ENCODE measurements at places on chromosomes 1 and 21.

DNA sequence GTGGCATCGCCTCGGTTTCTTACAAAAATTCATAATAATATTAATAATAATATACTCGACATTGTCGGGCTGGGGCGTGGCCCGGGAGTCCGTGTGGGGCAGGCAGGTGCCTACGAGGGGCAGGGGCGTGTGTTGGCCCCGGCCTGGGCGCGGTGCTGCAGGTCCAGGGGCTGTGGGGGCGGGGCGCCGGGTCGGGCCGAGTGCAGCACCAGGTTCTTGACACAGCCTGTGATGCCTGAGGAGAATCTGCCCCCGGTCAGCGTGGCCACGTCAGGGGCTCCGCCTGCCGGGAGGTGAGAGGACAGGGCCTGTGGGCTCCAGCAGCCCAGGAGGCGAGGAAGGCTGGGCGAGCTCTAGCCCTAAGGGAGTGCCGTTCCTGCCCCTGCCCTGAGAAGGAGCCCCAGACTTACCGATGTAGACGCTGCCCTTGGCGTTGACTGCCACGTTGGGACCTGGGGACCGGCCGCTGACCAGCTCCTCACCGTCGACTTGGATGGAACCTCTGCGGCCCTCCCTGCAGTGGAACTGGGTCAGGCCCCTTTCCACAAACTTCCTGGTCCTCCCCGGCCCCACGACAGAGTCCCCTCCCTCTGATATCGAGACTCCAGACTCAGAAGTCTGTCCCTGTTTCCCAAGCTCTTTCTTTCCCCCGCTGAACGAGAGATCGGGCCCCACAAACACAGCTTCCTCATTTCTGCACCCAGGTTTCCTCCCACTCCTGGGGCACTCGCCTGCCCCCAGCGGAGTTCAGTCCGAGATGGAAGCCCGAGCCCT is 11.3 kb downstream of the LDLRAD2 start:
- DNase-seq, result no peak

GRCh38 chr1:67599085-67599484 is 85.9 kb upstream of the GADD45A start:
- DNase-seq, result no peak

DNA sequence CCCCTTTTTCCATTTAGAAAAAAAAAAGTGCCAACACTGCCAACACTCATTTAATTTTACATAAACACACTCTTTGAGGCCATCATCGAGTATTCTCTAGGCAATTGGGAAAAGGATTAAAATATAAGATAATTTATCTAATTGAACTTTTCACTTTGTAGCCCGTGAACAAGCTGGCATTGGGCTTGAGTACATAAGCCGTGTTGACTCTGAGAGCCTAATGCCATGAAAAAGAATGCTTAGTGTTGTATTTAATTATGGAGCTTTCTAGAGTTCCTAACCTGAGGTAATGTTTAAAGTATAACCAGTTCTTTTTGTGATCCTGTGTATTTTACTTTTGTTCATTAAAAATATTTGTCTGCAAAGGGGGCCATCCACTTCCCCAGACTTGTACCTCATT is 193.8 kb downstream of the LYPLAL1 start:
- DNase-seq, result no peak

DNA sequence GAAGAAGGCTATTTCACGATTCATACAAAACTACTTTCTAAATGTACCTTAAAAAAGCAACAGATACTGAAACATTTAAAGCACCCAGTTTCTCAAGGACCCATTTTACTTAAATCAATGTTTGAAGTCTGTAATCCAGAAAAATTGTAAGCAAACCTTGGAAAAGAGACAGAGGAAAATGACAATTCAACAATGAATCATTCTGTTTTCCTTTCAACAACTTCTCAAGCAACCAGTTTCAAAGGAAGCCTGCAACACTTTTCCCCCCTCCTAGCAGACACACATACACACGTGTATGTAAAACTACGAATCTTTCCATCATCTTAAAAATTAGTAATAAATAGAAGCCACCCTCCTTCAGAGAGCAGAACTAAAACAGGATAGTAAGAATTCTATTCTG is 1.2 kb downstream of the RERE start:
- peak; percentile 69 for DNase-seq

DNA sequence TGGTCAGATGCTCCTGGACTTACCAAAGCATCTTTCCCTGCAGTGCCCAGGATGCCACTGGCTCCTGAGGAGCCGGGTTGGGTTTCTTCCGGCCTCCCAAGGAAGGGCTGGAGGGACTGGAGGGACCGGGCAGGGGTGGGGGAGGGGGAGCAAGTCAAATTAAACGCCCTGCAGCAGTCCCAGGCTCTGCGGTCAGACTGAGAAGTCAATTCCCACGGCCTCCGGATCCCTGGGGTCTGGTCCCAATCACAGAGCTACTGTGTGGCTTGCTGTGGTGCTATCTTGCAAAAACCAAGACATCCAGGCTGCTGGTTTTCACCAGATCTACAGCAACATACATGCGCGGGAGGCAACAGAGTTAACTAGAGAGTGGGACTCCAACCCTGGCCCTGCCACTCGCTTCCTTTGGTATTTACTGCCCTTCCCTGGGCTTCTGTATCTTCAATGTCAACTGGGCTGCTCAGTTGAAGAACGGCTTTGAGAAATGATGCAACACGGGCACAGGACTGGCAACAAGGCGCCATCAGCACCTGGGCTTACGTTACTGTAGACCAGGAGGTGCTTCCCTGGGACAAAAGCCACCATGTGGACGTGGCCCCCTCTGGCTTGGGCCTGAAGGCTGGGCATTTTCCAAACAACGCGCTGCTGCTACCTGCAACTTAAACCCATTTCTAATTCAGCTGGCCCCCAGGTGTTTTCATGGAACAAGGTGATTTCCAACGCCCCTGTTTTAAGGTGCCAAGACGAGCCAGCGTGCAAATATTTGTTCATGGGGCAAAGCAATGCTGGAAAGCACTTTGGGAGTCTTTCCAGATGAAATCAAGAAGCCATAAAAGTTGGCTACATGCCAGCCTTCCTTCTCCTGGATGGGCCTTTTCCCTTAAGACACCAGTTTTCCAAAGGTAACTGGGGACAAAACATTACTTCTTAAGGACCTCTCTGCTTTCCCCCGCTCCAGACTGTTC is 11.5 kb downstream of the RCC2 start:
- no peak for DNase-seq

- no peak for DNase-seq
Observed at GRCh38 chr1:231460614-231461013, 38.5 kb upstream of the EGLN1 start.

GRCh38 chr1:92837062-92837461 is 5.2 kb downstream of the RPL5 start:
- peak; percentile 66 for DNase-seq

- no peak for DNase-seq
Observed at GRCh38 chr1:22612671-22613571, 23.5 kb upstream of the C1QA start.

GRCh38 chr1:158931055-158931737 is at the start of gene PYHIN1:
Gene PYHIN1 (plus strand): TSS chr1:158931552. CDS start chr1:158936911, 5,359 bp downstream.
- no peak for DNase-seq

- no peak for DNase-seq
Observed at GRCh38 chr1:205947024-205947423, 3.8 kb upstream of the SLC26A9 start.

GRCh38 chr1:97938285-97938642 is 17.4 kb upstream of the DPYD start:
- DNase-seq, result peak; percentile 29

DNA sequence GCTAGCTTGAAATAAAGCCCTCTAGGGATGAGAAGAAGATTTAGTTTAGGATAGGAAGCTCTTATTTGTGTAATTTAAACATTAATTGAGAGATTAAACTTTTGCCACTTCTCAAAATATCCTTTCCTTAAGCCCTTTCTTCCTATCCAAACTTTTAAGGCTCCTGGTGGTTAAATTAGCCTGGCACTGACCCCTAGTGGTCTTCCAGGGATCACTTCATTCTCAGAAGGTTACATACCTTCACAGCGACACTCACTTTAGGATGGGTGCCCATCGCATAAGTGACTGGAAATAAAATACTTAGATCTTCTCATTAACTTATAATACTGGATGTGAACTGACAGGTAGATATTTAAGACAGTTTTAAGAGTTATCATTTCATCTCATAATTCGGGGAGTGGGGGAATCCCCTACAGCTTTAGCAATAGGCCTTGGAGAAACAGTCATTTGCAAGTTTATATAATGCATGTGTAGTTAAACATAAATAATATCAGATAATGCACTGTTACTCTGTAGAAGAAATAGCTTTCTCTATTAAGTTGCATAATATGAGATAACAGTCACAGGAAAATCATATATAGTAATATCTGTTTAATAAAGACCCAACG is 7.4 kb downstream of the LHX9 start:
- peak; percentile 70 for DNase-seq

- peak; percentile 58 for DNase-seq
Observed at GRCh38 chr1:19654386-19654785, 10.3 kb downstream of the NBL1 start.

GRCh38 chr21:33662046-33662445 is 19.7 kb downstream of the ITSN1 start:
- no peak for DNase-seq

DNA sequence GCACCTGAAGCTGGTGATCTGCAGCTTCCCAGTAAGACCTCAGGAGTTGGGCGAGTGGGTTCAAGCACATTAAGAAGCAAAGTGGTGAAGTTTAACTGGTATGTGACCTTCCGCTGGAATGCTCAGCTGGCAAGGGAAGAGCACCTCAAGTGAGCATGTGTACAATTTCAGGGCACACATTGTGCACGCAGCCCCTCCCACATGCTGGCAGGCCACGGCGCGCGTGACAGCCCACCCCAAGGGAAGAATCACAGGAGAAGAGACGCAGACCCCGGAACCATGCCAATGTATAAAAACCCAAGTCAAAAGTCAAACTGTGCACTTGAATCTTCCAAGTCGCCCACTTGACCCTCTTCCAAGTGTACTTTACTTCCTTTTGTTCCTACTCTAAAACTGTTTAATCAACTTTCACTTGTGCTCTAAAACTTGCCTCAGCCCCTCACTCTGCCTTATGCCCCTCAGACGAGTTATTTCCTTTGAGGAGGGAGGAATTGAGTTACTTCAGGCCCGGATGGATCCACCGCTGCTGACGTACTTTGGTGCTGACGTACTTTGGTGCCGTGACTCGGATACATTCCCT is 20.0 kb downstream of the LRRC3 start:
- no peak for DNase-seq

GRCh38 chr1:18464665-18465050 is 16.1 kb upstream of the KLHDC7A start:
- no peak for DNase-seq

DNA sequence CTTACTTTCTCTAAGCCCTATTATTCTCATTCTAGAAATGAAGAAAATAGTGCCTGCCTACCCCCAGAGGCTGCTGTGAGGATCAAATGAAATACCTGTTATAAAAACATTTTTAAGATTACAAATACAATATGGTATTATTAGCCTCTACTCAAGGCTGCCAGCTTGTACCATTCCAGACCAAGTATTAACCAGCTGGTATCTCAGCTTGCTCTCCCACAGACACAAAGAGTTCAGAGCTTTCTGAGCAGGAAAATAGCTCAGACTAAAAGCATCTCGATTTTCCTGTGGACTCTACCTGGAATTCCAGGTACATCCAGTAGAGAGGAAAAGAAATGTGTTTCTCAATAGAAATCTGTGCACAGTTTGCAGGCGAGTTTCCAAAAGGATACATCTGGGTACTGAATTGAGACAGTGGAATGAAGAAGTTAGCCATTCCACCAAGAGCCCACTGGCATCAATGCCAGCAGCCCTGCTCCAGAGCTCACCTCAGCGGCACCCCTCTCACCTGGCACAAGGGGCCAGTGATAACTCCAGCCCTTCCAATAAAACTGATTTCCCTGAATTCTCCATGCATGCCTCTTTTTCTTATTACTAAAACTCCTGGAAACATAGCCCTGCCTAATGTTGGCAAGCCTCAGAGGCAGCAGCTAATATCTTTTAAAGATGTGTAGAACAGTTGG is 31.0 kb downstream of the TGFBR3 start:
- no peak for DNase-seq

- DNase-seq, result no peak
Observed at GRCh38 chr1:241648159-241648558, 3.9 kb upstream of the WDR64 start.

DNA sequence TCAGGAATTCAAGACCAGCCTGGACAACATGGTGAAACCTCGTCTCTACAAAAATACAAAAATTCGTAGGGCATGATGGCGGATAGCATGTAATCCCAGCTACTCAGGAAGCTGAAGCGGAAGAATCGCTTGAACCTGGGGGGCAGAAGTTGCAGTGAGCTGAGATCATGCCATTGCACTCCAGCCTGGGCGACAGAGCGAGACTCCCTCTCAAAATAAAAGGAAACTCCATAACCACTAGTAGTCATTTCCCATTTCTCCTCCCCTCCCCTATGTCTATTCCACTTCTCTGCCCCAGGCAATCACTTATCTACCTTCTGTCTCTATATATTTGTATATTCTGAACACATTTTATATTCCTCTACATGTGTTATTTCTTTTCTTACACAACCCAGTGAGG is 4.0 kb upstream of the CEP350 start:
- no peak for DNase-seq

DNA sequence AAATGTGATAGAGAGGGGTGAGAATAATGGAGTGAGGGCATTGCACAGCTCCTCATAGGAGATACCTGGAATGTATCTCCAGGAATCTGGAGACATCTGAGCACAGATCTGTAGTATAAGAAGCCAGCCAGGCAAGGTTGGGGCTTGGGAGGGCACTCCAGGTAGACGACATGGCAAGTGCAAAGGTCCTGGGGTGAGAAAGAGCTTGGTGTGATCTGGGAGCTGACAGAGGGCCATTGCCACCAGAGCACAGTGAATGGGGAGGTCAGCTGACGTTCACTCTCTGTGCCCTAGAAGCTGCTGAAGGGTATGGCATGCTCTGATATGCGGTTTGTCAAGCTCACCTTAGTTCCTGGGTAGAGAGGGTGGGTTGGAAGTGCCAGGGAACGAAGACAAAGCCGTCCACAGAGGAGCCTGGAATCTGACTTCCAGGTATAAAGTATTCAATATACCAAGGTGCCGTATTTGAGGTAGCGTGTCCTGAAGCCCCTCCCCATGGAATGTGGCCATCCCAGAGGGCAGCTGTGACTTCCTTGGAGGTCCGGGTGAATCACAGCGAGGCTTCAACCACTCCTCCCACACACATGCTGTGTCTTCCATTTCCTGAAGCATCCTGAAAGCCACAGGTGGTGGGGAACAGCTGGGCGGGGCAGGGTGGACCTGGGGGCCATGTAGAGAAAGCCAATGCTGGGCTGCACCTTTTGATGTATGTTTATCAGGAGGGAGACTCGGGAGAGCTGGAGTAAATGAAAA is 182.7 kb upstream of the KLHDC7A start:
- no peak for DNase-seq

DNA sequence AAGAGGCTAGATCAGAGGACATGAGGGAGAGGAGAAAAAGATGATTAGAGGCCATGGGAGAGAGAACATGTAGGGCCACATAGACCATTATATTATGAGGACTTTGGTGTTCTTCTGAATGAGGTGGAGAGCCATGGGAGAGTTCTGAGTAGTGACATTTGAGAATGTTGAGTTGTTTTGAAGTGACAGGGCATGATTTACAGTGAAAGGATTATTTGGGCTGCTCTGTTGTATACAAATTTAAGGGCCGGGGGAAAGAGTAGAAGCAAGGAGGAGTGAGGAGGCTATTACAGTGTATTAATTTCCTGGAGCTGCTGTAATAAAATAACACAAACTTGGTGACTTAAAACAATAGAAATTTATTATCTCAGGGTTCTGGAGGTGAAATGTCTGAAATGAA is 102.5 kb upstream of the RGS4 start:
- no peak for DNase-seq

GRCh38 chr1:15290382-15290781 is 43.4 kb downstream of the FHAD1 start:
- DNase-seq, result peak; percentile 79

- DNase-seq, result no peak
Observed at GRCh38 chr1:172893146-172893841, 157.4 kb downstream of the TNFSF18 start.

GRCh38 chr1:97050506-97050905 is 328.9 kb downstream of the PTBP2 start:
- DNase-seq, result peak; percentile 48
